WTC11 (cell line): ENCODE measurements at places on chromosomes 7 and 10. TPM values are rescaled to one million over a fixed set of nuclear protein-coding genes. Genes with fewer than 3 reads are reported as not detected.

DNA sequence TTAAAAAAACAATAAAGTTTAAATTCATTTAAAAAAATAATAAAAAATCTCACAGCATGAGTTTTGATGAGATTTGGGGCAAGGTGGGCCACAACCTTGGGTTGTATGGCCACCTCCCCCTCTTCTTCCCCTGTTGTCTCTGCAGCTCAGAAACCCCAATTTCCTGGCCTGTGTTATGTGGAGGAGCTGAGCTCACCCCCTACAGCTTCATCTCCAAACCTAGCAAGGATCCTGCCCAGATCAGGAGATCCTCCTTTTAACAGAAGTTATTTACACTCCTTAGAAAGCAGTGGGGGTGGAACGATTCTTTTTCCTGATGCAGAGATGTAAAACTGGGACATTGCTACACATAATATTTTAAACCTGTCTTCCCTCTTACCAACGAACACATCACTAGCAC, 6.9 kb upstream of the SH2D4B start:
- no peak for DNase-seq

GRCh38 chr10:5546891-5547680, 22.3 kb downstream of the CALML3 start:
- peak; percentile 3 for DNase-seq

- no peak for DNase-seq
These were observed 6.5 kb downstream of the DBNL start for GRCh38 chr7:44050915-44051560.

- DNase-seq, result no peak
These were observed 663 bp downstream of the HERPUD2 start for GRCh38 chr7:35694161-35694783.

DNA sequence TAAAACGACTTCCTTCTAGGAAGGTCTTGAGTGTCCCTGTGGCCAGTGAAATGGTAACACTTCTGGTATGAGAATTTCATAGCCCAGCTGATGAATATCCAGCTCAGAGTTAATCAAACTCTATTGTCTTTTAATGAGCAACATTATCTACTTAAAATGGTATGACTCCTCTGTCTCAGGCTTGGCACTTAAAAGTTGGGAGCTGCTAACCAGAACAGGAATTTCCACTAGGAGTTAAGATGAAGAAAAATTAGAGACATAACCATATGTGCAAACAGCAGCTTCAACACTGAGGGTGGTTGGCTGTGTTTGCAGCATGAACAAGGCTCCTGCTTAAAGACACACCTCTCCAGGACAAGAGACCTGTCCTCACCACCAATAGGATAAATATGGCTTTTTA, 46.8 kb downstream of the CH25H start:
- no peak for DNase-seq

GRCh38 chr10:3748484-3748883, 36.5 kb downstream of the KLF6 start:
- no peak for DNase-seq

DNA sequence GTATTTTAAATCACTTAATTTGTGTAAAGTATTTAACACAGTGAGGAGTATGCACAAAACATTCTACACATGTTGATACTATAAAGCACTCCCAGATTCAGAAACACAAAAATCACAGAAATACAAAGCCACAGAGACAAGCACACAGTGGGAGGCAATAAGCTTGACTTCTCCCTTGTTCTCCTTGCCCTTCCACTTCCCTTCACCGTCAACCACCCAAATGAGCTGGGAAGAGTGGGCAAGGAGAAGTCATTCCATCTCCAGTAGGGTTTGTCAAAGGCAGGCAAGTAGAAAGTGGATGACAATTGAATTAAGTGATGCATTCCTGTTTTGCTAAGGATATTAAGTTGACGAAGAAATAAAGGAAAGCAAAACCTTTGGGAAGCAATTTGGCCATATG, 4.2 kb upstream of the TMEM139 start:
- DNase-seq, result no peak

- no peak for DNase-seq
These were observed 322.6 kb upstream of the MKI67 start for GRCh38 chr10:128448796-128449195.

DNA sequence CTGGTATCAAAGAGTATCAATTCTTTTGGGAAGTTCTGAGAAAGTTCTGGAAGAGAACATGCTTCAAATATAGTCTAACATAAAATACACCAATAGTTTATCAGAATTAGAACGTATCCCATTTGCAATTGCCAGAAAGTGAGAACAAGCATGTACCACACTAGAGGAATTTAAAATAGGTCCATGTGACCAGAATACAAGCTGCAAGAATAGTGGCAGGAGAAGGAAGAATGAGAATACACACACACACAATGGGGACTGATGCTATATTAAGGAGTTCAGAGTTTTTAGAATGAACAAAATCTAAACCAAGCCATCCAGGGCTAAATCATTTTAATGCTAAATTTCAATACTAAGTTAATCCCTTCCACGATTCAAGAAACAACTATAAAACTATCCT, 99.1 kb upstream of the TMEM168 start:
- DNase-seq, result no peak

DNA sequence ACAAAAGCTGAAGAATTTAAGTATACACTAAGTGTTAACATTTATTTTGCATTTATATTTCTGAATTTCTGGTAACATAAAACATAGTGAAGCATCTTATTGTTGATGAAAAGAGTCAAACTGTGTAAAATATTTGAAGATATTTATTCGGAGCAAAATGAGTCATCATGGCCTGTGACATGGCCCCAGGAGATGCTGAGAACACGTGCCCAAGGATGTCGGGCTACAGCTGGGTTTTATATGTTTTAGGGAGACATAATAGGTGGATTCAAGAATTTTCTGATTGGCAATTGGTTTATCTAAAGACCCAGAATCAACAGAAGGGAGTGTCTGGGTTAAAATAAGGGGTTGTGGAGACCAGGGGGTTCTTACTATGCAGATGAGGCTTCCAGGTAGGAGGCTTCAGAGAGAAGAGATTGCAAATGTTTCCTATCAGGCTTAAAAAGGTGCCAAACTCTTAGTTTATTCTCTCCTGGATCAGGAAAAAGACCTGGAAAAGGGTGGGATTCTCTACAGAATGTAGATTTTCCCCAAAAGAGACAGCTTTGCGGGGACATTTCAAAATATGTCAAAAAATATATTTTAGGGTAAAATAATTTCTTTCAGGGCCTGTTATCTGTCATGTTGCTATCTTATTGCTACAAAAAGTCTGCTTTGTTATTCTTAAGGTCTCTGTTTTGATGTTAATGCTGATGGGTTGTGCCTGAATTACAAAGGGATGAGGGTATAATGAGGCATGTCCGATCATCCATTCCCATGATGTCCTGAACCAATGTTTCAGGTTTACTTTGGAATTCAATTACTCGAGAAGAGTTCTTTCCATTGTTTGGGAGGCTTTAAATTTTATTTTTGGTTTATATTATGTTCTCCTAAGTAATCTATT, 74.5 kb downstream of the VWDE start:
- DNase-seq, result no peak

GRCh38 chr10:61836888-61837754, 64.4 kb upstream of the ARID5B start:
- DNase-seq, result no peak

- peak; percentile 90 for DNase-seq
These were observed 12.5 kb downstream of the SFRP5 start for GRCh38 chr10:97759158-97759887.

- DNase-seq, result no peak
These were observed 11.6 kb downstream of the FAM204A start for GRCh38 chr10:118330295-118331076.

The COX19 gene
- 10.2 to 13.2 TPM (median 10.4 TPM) in 3 replicates for total RNA-seq

The MORN4 gene
- 21.8 to 27.1 TPM (median 24.0 TPM) in 3 replicates for total RNA-seq

The CHN2 gene
- total RNA-seq, result 5.0 to 6.6 TPM (median 5.9 TPM) in 3 replicates

The CYP3A7 gene
- total RNA-seq, result not detected in 3 replicates

The PTCD1 gene
- 8.8 to 11.4 TPM (median 11.1 TPM) in 3 replicates for total RNA-seq

The AUTS2 gene
- 49.6 to 50.8 TPM (median 50.0 TPM) in 3 replicates for total RNA-seq

The RAPGEF5 gene
- total RNA-seq, result 9.9 to 12.3 TPM (median 10.3 TPM) in 3 replicates

The EEPD1 gene
- total RNA-seq, result 6.6 to 7.8 TPM (median 7.4 TPM) in 3 replicates
